ENCODE measurements at places on chromosomes 13 and 19. TPM values are rescaled to one million over a fixed set of nuclear protein-coding genes. Genes with fewer than 3 reads are reported as not detected.
A peak's percentile ranks its signal among the peaks of the same experiment; 100 is the strongest.

DNA sequence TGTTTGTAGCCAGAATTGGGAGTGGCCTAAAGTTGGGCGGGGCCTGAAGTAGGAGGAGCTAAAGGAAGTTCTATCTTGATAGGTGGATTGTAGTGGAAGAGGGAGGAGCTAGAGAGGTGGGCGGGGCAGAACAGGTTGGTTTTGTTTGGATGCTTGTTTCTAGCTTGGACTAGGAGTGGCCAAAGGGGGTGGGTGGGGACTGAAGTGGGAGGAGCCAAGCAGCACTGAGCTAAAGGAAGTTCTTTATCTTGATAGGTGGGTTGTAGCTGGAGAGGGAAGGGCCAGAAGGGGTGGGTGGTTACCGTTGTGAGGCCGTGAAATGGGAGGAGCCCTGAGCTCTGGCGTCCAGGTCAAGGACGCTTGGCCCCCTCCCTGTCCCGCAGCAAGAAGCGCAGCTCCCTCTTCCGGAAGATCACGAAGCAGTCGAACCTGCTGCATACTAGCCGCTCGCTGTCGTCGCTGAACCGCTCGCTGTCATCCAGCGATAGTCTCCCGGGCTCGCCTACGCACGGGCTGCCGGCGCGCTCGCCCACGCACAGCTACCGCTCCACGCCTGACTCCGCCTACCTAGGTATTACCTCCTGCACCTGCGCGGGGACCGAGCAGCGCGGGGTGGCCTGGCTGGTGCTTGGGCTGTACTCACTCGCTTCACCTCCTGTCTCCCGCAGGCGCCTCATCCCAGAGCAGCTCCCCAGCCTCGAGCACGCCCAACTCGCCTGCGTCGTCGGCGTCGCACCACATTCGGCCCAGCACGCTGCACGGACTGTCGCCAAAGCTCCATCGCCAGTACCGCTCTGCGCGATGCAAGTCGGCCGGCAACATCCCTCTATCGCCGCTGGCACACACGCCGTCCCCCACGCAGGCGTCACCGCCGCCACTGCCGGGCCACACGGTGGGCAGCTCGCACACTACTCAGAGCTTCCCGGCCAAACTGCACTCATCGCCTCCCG is 8.0 kb downstream of the DNASE2 start:
- DNase-seq = peak; percentile 72

GRCh38 chr13:102376318-102376717 is 25.5 kb downstream of the FGF14 start:
- DNase-seq = no peak

- no peak for DNase-seq
These were observed 6.8 kb downstream of the ZNF134 start for GRCh38 chr19:57620673-57621348.

DNA sequence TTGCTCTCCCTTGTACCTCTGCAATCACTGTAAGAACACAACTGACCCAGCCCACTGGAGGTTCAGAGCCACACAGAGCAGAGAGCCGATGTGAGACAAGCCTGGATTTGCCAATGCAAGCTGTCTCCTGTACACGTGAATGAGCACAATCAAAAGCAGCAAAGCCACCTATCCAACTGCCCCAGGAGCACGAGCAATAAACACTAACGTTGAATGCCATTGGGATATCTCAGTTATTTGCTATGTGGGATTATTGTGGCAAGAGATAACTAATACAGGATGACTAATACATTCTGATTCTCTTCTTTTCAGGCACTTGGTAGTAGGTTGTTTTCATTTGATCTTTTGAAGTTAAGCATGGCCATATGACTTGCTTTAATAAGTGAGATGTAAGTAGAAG is 85.2 kb upstream of the FAM216B start:
- DNase-seq = no peak

DNA sequence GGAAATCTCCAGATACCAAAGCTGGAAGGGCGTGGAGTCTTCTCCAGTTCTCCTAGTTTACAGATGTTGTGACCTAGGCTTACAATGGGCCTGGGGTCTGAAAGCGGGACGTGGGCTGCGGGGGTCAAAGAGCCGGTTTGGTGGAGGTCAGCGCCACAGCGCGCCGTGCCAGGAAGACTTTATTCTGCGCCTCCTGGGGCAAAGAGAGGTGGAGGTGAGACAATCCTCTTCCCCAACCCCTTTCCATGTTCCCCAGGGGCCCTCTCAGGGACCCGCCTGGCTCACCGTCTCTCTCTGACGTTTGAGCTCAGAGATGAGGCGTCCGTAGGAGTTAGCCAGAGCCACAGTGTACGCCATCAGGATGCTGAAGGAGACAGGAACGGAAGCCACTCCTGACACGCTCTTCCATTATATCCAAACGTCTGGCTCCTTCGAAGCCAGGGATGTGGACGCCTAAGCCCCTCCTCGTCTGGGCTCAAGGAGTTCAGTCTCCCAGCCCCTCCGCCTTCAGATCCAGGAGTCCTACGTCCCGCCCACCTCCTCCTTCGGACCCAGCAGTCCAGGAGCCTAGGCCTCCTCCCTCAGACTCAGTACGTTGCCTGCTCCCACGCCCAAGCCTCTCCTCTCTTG is 776 bp upstream of the LENG1 start:
- DNase-seq = no peak

- DNase-seq = no peak
These were observed 2.6 kb downstream of the GRIK5 start for GRCh38 chr19:42067315-42067888.

DNA sequence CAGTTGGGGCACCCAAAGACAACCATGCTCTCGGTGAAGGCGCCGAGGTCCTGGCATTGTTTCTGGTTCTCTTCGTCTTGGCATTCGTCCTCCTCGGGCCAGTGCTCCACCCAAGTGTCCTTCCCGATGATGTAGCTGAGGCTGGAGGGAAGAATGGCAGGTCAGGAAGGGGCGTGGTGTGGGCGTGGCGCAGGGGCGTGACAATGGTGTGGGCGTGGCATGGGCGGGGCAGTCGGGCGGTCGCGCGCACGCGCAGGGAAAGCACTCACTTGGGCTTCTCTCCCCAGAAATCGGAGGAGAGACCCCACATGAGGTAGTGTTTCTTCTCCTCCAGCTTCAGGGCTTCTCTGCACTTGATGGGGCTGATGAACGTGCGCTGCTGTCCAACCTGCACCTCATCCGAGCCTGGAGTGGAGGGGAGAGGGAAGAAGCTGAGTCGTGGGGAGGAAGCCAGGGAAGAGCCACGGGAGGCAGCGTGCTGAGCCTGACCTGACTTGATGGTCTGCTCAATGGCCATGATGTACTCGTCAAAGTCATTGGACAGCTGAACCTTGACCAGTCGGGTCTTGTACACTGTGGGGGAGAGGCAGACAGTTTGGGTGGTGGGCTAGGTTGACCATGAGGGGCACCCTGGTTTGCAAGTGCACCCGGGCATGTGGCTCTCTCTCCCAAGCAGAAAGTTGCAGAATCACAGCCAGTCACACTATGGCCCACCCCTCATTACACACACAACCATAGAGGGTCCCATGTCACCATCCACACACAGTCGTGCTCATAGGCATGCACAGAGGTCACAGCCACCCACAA is 8.1 kb upstream of the TNFSF14 start:
- DNase-seq = no peak

- no peak for DNase-seq
These were observed 665.0 kb upstream of the SLITRK6 start for GRCh38 chr13:86464193-86464592.

- peak; percentile 85 for DNase-seq
These were observed at the start of gene PLEKHA4 for GRCh38 chr19:48868114-48868886. Gene PLEKHA4 (minus strand): TSS chr19:48868617. CDS start chr19:48867620, 997 bp downstream.

- DNase-seq = no peak
These were observed 989.9 kb downstream of the OLFM4 start for GRCh38 chr13:54018485-54018884.

DNA sequence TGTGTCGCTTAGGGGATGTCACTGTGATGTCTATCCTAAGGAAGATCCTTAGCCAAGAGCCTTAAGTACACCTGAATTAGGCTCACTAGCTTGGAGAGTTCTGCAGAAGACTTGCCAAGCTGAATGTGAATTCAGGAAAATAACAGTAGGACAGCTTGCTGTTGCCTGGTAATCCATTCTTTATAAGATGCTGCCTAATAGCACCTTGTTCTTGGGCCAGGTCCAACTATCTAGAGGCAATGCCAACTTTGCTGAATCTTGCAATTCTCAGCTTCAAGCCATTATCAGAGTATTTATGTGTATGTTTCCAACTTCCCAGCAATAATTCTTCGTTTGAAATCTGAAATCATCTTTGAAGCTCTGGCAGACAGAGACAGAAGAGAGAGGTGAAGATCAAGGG is 102.8 kb downstream of the PCDH17 start:
- DNase-seq = no peak

DNA sequence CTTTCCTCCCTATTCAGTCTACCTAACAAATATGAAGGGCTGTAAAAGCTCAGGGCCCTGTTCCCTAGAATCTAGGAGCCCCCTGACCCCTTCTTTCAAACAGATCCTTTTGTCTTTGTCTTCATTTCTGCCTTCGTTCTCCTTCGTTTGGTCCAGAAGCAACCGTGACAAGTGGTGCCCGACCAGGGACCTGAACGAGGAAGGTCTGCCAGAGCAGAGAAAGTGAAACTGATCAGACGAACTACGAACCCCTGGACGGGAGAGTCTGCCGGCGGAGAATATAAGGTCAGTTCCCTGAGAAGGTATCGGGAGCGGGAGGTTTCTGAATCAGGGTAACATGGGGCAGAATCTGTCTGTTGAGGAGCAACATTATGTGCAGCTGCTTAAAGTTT is 751 bp downstream of the ERVK3-1 start:
- DNase-seq = no peak

DNA sequence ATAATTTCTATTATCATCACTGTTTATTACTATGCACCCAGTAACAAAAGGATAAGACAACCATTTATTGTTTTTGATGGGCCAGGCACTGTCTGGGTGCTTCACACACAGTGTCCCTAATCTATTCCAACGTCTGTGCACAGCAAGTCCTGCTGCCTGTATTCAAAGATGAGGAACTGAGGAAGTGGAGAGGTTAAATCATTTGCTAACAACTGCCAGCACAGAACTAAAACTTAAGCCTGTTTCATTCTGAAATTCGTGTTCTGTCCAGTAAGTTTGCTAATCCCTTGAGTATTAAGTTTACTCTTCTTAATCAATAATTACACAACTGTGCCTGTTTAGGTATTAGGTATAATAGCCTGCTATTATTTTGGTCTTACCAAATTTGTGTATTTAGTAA is 41.9 kb downstream of the TEX26 start:
- DNase-seq = no peak

GRCh38 chr19:588093-588740 is 1.5 kb upstream of the HCN2 start:
- no peak for DNase-seq

GRCh38 chr13:45335397-45336024 is 5.5 kb downstream of the TPT1 start:
- DNase-seq = no peak

- no peak for DNase-seq
These were observed 60.9 kb upstream of the ATP12A start for GRCh38 chr13:24619282-24619681.

- no peak for DNase-seq
These were observed 8.6 kb downstream of the BRCA2 start for GRCh38 chr13:32323912-32324311.

DNA sequence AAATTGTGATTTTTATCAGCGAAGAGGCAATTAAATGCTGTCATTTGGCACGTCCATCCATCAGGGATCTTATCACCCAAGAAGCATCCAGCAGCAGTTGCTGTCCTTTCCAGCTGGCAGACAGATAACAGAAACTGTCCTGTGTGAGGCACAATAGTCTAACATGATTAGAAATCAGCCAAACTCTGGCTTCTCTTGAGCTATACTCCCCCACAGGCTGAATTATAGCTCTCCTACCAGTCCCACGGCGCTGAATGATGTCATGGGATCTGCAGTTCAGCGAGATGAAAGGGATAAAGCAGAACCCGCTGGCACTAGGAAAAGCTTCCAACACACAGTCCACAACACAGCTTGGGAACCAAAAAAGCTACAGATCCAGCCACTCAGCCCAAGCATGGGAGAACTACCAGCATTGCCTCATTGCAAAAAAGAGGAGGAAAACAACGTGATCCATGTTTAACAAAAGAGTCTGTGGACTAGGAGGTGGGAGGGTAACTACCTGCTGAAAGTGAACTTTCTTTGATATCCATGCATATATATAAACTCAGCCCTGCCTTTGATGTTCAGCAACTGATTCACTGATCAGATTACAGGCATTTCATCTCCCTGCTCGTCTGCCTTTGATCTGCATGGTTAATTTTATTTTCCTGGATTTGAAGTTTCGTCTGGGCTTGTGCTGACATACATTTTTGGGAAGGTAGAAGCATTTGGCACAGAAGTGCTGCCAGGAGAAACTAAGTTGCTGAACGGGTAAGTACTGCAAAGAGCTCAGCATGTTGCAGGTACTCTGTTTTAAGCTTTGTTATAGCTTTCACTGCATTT is at the start of gene TNFRSF19:
TSS of gene TNFRSF19 (plus strand) at position 314 of the 822 bp plus-strand sequence. CDS start 19,772 bp downstream, outside the sequence.
- peak; percentile 29 for DNase-seq

GRCh38 chr19:46372901-46373490 is 26.1 kb downstream of the PPP5C start:
- no peak for DNase-seq

GRCh38 chr19:6753178-6754031 is 13.8 kb downstream of the SH2D3A start:
- DNase-seq = peak; percentile 87

DNA sequence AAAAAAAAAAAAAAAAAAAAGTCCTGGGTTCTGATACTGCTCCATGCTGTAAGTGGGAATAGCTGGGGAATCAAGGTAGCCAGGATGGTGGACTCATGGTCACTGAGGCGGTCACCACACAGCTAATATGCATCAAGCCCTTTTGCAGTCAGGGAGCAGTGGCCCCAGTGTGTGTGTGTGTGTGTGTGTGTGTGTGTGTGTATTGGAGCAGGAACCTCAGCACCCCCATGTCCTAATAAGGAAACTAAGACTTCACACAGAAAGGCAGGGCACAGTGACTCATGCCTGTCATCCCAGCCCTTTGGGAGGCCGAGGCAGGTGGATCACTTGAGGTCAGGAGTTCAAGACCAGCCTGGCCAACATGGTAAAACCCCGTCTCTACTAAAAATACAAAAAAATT is 12.0 kb downstream of the B3GNT3 start:
- no peak for DNase-seq

Gene ZNF724
- total RNA-seq = 0.46 TPM

Gene SLAIN1
- total RNA-seq = 4.8 TPM

Gene KLK14
- total RNA-seq = not detected

Gene ARHGEF1
- total RNA-seq = 22.0 TPM

Gene FBXW9
- total RNA-seq = 2.0 TPM

Gene GADD45GIP1
- 33.2 TPM for total RNA-seq

Gene KLHL1
- not detected for total RNA-seq

Gene ATP11A
- total RNA-seq = 27.2 TPM

Gene CD33
- 2.0 TPM for total RNA-seq

Gene NKG7
- 1.2 TPM for total RNA-seq

Gene ZNF607
- 1.5 TPM for total RNA-seq

Data from psoas muscle (tissue), 8 donors.